ENCODE measurements at places on chromosomes 6 and 20. TPM values are rescaled to one million over a fixed set of nuclear protein-coding genes. Genes with fewer than 3 reads are reported as not detected.

The LGSN gene
- 0.05 TPM for total RNA-seq

The MOG gene
- not detected for total RNA-seq

The BANF2 gene
- total RNA-seq = not detected

The TUBB2A gene
- total RNA-seq = 16.4 TPM

The RFX6 gene
- total RNA-seq = 0.67 TPM

The SAMD5 gene
- total RNA-seq = 11.1 TPM

The TNFAIP3 gene
- 49.3 TPM for total RNA-seq

The KHDC1L gene
- not detected for total RNA-seq

The DDO gene
- 3.4 TPM for total RNA-seq

The SS18L1 gene
- total RNA-seq = 14.4 TPM

The TMEM74B gene
- 2.6 TPM for total RNA-seq

The RBBP8NL gene
- 2.3 TPM for total RNA-seq

The PRKN gene
- 8.1 TPM for total RNA-seq

The OR2H2 gene
- total RNA-seq = not detected

The RPP40 gene
- 5.6 TPM for total RNA-seq

The LY6G6C gene
- not detected for total RNA-seq

The RBPJL gene
- total RNA-seq = not detected

The BRPF3 gene
- total RNA-seq = 74.8 TPM
